Stimulated activated CD4-positive, alpha-beta T cell treated with anti-CD3 and anti-CD28 coated beads, Interleukin-2, amount 100 ng/mL, for 48 hours (primary cell): ENCODE measurements at places on chromosomes 3 and 15.

DNA sequence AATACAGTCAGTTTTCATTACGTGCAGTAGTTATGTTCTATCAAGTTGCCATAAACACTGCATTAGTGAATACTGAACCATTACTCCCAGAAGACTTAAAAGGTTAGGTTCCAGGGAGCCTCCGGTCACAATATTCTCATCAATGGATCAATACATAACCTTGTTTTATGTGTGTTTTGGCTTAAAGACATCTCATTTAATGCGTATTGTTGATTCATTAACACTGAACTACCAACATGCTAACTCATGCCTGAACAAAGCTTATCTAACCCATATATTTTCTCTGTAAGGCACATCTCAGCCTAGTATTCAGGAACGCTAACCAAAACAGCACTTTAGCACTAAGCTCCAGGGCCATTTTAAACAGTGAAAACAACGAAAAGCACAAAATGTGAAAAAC is 24.1 kb upstream of the NEDD4 start:
- DNase-seq, result no peak

DNA sequence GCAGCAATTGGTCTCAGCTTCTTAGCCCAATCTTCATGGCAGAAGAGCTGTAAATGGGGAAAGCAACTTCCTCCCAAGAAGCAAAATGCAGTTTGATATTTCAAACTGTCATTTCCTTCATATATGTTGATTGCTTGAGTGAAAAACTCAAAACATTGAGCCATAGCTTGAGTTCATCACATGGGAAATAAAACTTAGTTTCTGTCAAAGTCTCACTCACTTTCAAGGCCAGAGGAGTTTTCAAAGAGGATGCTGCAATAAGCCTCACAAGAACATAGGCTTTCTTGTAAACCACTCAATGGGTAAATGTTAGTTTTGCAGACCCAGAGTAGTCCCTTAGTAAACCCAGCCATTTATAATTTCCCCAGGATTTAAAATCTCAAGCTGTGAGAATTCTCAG is 29.1 kb upstream of the SUCLG2 start:
- no peak for DNase-seq

DNA sequence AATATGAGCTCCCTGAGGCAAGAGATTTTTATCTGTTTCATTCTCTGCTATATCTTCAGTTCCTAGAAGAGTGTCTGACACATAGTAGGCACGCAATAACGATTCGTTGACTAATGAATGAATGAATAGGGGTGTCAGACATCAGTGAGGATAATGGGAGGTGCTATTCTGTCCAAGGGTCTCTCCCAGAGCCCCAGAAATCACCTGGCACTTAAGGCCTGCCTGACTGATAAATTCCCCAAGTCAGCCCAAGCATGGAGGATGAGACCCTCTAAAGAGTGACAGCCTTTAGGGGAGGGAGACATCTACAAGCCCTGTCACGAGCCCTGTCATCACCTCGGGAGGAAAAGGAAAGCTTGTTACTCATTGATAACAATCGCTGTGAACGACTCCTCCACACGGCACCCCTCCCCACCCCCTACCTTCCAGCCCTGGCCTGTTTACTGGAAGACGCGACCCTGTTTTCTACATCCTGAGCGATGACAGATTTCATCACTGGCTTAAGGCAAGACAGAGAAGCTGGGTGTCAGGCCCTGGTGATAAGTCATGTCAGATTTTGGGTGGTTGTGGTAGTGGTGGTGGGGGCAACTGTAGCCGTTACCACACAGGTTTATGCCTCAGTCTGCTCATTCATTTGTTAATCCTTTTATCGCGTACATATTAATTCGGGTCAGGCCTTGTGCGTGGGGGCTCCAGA is 23.1 kb downstream of the BHLHE40 start:
- DNase-seq, result no peak

GRCh38 chr15:31385736-31386135 is 59.1 kb downstream of the KLF13 start:
- DNase-seq, result no peak

GRCh38 chr3:31876331-31876730 is 104.7 kb downstream of the OSBPL10 start:
- no peak for DNase-seq
